ENCODE measurements at places on chromosomes 3 and 15.

DNA sequence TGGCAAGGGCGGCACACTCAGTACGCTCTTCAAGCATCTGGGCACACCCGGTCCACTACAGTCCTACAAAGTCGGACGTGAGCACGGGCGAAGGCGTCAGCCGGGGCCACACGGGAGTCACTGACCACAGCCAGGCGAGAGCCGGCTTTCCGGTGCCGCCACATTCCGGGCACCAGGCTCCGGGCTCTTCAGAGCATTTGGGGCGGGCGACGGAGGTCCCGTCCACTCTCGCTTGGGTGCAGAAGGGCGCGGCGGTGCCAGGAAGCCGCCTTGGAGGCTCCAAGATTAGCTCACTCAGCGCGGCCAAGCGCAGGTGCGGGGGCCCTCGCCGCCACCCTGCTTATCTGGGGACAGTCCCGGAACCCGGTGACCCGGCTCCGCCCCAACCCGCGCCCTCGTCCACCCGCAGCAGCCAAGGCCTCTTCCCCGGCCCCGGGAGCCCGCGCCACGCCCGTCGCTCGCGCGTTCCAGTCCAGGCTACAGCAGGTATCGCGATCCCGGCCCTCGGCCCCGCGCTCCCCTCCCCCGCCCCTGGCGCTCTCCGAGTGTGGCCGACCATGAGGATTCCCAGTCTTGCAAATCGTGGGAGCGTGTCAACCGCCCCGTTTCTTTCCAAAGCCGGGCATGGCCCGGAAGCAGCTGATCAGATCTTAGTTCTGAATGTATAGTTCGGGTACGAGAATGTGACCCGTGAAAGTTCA lies at the start of gene ADPRH:
TSS of gene ADPRH (plus strand) at position 127 of the 701 bp plus-strand sequence. CDS start 2,678 bp downstream, outside the sequence.
- no peaks in the 10 kb centered on the region for H3K27me3 ChIP-seq
- peak within 1 kb of the TSS; percentile 88 for H3K27ac ChIP-seq
- H3K36me3 ChIP-seq, result no peaks in the 10 kb centered on the region
- no peak for DNase-seq

DNA sequence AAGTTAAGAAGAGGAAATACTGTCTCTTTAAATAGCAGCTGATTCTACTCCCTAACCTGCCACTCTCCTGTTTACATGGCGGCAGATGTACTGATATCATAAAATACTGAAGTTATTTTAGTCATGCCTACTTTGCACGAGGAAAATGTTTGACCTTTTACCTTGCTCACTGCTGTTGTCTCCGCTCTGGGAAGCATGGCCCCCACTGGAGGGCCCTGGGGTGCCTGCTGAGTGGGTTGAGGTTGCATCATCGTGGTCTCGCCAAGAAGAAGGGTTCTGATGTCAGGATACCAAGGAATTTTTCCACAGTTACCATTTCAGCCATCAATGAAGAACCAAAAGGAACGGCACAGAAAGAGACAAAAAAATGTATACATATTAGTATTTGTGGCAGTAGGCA lies 16.7 kb downstream of the MEIS2 start:
- DNase-seq, result no peak
- peaks cover 29% of the 10 kb centered on the region for H3K4me1 ChIP-seq
- no peaks in the 10 kb centered on the region for H3K27me3 ChIP-seq
- no peak overlapping the region for H3K4me3 ChIP-seq

DNA sequence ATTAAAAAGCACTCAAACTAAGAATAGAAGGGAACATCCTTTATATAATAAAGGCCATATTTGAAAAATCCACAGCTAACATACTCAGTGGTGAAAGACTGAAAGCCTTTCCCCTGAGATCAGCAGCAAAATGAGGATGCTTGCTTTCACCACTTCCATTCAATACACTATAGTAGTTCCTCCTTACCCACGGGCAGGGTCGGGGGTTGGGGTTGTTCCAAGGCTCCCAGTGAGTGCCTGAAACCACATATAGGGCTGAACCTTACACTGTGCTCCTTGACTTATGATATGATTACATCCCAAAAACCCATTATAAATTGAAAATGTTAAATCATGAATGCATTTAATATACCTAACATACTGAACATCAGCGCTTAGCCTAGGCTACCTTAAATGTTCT lies 37.7 kb downstream of the ALDH1L1 start:
- no peak overlapping the region for H3K27ac ChIP-seq

DNA sequence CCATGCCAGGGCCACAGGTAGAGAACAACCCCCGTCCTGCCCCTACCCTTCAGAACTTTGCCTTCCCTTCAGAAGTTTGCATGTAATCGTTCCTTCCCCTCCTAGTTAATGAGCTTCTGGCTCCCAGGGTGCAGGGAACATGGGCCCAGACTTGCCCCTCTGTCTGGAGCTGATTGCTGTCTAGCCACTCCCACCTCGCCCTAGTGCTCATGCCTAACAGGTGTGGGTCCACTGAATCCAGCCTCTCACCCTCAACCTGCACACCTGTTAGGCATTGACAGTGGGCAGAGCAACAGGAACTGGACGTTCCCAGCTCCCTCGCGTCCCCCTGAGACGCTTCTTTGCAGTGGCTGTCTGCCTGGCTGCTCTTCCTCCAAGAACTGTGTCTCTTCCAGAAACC lies 40.3 kb downstream of the WNT5A start:
- no peaks in the 10 kb centered on the region for H3K36me3 ChIP-seq
- no peak for DNase-seq
- no peak overlapping the region for H3K27ac ChIP-seq

- H3K27ac ChIP-seq, result no peak overlapping the region
- peaks cover 19% of the 10 kb centered on the region for H3K4me1 ChIP-seq
- DNase-seq, result no peak
Observed at GRCh38 chr3:9704347-9705322, 1.0 kb downstream of the CPNE9 start.

DNA sequence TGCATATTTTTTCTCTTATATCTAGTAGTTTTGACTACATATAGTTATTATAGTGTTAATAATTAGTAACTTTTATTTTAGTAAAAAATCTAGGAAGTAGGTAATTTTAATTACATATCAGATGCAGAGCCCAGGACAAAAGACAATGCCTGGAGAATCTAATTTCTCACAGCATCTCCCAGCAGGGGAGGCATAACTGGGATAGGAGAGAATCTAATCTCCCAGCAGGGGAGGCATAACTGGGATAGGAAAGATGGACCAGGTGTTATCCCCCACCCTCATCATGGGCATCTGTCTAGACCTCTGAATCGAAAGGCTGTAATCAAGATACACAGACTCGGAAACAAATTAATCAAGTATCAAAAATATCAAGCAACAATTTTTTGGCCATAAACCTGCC lies 58.2 kb downstream of the OSTN start:
- no peaks in the 10 kb centered on the region for H3K27me3 ChIP-seq
- no peak overlapping the region for H3K27ac ChIP-seq
- DNase-seq, result no peak
- H3K4me3 ChIP-seq, result no peak overlapping the region

GRCh38 chr15:29945943-29946596 lies 123.8 kb upstream of the TJP1 start:
- no peaks in the 10 kb centered on the region for H3K27me3 ChIP-seq
- H3K36me3 ChIP-seq, result no peaks in the 10 kb centered on the region
- H3K4me3 ChIP-seq, result no peak overlapping the region
- DNase-seq, result no peak
- H3K27ac ChIP-seq, result no peak overlapping the region
- H3K4me1 ChIP-seq, result no peaks in the 10 kb centered on the region

GRCh38 chr3:195896361-195897080 lies 11.8 kb downstream of the TNK2 start:
- H3K4me1 ChIP-seq, result peaks cover 74% of the 10 kb centered on the region
- peak overlapping the region; percentile 75 for H3K4me3 ChIP-seq
- H3K36me3 ChIP-seq, result no peaks in the 10 kb centered on the region
- peak overlapping the region; percentile 89 for H3K27ac ChIP-seq

DNA sequence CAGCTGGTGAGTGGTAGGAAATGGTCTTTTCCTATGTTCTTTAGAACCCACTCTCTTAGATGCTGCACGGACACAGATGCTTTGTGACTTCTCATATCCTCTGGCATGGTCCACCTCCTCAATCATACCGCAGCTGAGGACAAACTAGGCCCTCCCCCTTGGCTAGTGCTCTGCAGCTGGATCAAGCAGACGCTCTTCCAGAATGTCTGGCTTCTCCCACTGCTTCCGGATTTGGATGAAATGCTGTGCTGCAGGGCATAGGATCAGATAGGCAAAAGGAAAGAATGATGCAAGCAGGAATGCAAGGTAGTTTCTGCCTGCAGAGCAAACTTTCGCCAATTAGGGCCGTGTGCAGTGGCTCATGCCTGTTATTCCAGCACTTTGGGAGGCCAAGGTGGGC lies 75.7 kb upstream of the SLC4A7 start:
- no peak overlapping the region for H3K4me3 ChIP-seq
- peak overlapping the region; percentile 87 for H3K27ac ChIP-seq
- no peak for DNase-seq
- no peaks in the 10 kb centered on the region for H3K27me3 ChIP-seq
- no peaks in the 10 kb centered on the region for H3K36me3 ChIP-seq

- peaks cover 11% of the 10 kb centered on the region for H3K4me1 ChIP-seq
- no peaks in the 10 kb centered on the region for H3K27me3 ChIP-seq
- H3K4me3 ChIP-seq, result no peak overlapping the region
- H3K27ac ChIP-seq, result no peak overlapping the region
- no peak for DNase-seq
Observed at GRCh38 chr15:100695048-100695447, 92.7 kb downstream of the ASB7 start.

GRCh38 chr15:66514586-66514985 lies 9.5 kb downstream of the ZWILCH start:
- peaks cover 3% of the 10 kb centered on the region for H3K36me3 ChIP-seq
- no peak overlapping the region for H3K4me3 ChIP-seq
- no peaks in the 10 kb centered on the region for H3K4me1 ChIP-seq

- H3K27ac ChIP-seq, result no peak overlapping the region
- H3K36me3 ChIP-seq, result no peaks in the 10 kb centered on the region
- no peak for DNase-seq
- no peak overlapping the region for H3K4me3 ChIP-seq
- no peaks in the 10 kb centered on the region for H3K27me3 ChIP-seq
Observed at GRCh38 chr3:100902572-100902971, 90.6 kb downstream of the ABI3BP start.

DNA sequence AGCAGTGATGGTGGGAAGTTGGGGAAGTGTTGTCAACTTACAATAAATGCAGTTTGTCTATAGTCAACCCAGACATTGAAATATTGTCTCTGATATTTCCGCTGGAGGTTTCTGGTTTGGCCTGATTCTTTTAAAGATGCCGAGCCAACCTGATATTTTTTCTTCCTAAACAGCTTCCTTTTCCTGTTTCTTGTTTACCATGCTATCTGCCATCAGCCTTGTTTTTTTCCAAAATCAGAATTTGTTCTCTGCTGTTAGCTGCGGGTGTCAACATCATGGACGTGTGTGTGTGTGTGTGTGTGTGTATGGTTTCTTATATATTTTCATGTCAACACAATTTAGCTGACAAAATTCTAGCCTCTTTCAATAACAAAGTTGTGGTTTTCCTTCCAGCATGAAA lies 41.2 kb upstream of the XCR1 start:
- H3K4me1 ChIP-seq, result no peaks in the 10 kb centered on the region
- no peaks in the 10 kb centered on the region for H3K27me3 ChIP-seq
- DNase-seq, result no peak
- H3K27ac ChIP-seq, result no peak overlapping the region
- no peaks in the 10 kb centered on the region for H3K36me3 ChIP-seq

DNA sequence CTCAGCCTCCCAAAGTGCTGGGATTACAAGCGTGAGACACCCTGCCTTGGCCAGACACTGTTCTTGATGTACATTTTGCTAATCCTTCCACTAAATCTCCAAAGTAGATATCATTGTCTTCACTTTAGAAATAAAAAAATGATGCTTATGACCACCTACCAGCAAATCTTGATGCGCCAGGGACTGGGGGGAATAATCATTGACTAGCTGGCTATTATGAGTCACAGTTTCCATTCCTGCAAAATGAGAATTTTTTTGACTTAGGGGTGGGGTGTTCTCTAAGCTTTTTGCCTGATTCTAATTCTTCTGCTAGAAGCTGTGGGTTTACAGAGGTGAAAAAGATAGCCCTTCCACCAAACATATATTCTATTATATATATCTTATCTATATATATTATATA lies 17.1 kb upstream of the RFC4 start:
- H3K27me3 ChIP-seq, result no peaks in the 10 kb centered on the region
- H3K4me3 ChIP-seq, result no peak overlapping the region
- H3K36me3 ChIP-seq, result no peaks in the 10 kb centered on the region
- no peak for DNase-seq
- no peak overlapping the region for H3K27ac ChIP-seq
- H3K4me1 ChIP-seq, result peaks cover 22% of the 10 kb centered on the region

Data from vagina (tissue), 2 donors.